ENCODE measurements at places on chromosomes 3 and 15.

DNA sequence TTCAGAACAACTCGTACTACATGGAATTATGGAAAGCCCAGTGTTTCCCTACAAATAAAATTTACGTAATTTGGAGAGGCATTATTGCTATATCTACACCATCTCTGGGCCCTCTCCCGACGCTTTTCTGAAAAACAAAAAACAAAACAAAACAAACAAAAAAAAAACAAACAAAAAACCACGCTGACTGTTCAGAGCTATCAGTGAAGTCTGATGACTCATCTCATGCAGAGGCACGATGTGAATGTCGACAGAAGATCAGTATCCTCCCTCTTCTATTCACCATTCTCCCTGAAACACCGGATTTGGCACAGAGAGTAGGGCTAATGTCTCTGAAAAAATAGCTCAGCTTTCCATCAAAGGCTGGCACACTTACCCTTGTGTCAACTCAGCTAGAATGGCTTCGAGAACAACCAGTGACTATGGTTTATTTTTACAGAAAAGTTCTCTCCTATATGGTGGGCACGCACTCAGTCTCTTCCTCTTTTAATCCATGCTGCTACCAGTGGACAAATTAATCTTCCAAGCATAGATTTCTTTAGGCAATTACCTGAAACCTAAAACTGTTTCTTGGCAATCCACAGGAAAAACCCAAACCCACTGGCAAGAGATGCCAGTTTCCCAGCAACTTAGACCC, 1.5 kb downstream of the CRBN start:
- no peak for DNase-seq

GRCh38 chr3:131616719-131617118, 113.9 kb upstream of the MRPL3 start:
- DNase-seq, result no peak

DNA sequence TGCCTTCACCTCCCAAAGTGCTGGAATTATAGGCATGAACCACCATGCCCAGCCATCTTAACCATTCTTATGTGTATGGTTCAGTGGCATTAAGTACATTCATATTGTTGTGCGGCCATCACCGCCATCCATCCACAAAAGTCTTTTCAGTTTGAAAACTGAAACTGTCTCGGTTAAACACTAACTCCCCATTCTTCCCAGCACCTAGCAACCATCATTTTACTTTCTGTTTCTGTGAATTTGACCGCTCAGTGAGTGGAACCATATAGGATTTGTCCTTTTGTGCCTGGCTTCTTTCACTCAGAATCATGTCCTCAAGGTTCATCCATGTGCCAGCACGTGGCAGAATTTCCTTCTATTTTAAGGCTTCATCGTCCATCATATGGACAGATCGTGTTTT, 5.8 kb downstream of the MCM2 start:
- no peak for DNase-seq

DNA sequence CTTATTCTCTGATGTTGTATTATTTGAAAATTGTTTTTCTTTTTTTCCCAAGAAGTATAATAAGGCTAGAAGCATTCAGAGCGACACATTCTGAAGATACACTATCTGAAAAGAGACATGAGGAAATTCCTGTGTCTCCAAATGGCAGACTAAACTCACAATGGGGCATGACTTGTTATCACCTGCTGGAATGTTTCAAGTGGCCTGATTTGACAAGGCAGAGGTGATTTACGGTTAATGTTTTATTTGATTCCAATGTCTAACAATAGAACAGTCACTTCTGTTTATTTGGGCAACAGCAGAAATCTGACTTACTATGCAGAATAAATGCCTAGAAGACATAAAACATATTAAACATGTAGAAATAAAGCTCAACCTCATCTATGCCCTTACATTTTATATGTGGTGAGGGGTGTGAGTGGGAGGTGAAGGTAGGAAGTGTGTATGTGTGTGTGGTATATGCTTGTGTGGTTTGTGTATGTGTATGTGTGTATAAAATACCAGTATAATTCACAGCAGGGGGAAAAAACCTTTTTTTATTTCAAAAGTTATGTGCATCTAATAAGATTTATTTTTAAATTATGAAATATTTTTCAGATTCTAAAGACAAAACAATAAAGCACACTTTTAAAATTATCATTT, 1051.7 kb downstream of the ROBO2 start:
- DNase-seq, result no peak

DNA sequence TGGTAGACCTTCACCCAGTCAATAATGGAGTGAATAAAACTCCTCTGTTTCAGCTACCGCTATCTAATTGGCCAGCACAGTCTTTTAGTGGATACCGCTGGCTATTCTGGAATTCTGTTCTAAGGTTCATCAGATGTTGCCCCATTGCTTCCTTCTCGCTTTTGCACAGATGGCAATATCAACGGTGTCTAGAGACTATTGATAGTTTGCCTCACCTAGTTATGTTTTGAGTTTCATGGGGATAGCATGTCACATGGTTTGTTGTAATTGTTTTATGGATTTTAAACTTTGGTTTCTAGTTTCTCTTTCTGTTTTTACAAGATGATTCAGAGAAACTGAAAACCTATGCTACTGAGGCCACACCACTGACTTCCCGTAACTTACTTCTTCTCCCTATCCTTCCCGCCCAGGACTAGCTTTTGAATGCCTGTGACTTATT, 2.0 kb downstream of the XRN1 start:
- no peak for DNase-seq

DNA sequence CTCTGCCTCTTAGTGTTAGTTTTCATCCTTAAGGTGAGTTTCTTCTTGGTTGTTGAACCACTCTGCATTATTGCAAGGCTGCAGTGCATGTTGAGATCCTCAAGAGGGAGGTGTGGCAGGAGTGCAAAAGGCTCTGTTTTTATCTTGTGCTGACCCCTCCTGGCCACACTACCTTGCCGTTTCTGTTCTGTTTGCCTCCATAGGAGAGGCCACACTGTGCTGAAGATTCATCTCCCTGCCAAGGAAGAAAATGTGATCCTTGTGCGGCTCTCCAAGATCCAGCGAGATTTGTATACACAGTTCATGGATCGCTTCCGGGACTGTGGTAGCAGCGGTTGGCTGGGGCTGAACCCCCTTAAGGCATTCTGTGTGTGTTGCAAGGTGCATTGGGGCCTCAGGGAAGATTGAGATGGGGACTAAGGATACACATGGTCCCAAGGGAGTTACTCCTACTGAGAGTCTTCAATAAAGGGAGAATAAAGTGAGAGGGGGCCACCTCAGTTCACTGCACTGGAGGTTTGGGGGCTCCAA, 33.0 kb upstream of the TEX264 start:
- DNase-seq, result peak; percentile 13

DNA sequence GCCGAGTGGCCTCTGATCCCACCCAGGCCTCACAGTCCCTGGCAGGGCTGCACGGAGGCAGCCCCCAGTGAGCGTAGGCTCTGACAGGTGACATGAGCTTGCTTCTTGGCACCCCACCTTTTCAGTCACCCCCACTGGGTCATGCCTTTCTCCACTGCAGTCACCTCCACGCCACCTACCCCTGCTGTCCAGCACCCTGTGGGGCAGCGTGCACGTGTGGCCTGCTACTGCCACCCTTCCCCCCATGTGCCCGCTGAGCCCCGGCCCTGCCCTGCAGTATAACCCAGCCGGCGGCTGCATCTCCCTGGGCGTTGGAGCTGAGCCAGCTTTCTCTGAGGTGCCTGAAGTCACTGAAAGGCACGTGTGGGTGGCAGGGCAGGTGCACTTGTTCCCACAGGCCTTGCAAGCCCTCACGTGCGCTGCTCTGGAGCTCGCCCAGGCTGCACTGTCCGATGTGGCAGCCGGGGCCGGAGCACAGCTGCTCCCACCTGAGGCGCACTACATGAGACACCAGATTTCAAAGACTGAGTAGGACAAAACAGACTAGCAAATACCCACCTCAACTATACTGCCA, 65.6 kb downstream of the NIPA2 start:
- no peak for DNase-seq

- DNase-seq, result no peak
Measured at GRCh38 chr15:64205202-64205601, 42.4 kb upstream of the PPIB start.

GRCh38 chr3:41893977-41894376, 67.9 kb downstream of the ULK4 start:
- no peak for DNase-seq

GRCh38 chr15:36951731-36952247, 148.6 kb downstream of the MEIS2 start:
- DNase-seq, result no peak

- DNase-seq, result no peak
Measured at GRCh38 chr3:114119776-114120175, 59.1 kb downstream of the DRD3 start.

DNA sequence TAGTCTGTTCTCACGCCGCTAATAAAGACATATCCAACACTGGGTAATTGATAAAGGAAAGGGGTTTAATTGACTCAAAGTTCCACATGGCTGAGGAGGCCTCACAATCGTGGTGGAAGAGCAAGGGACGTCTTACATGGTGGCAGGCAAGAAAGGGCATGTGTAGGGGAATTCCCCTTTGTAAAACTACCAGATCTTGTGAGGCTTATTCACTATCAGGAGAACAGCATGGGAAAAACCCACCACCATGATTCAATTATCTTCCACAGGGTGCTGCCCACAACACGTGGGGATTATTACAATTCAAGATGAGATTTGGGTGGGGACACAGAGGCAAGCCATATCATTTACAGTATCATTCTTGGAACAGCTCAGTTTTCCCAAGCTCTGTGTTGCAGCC, 268.0 kb downstream of the SUCLG2 start:
- DNase-seq, result peak; percentile 7

GRCh38 chr15:38176691-38177090, 75.9 kb upstream of the SPRED1 start:
- DNase-seq, result no peak

GRCh38 chr3:153633407-153633806, 471.4 kb downstream of the RAP2B start:
- no peak for DNase-seq

GRCh38 chr3:9147215-9147895, 102.1 kb downstream of the SRGAP3 start:
- no peak for DNase-seq

- DNase-seq, result no peak
Measured at GRCh38 chr3:112767177-112767576, 79.5 kb downstream of the CD200R1L start.

DNA sequence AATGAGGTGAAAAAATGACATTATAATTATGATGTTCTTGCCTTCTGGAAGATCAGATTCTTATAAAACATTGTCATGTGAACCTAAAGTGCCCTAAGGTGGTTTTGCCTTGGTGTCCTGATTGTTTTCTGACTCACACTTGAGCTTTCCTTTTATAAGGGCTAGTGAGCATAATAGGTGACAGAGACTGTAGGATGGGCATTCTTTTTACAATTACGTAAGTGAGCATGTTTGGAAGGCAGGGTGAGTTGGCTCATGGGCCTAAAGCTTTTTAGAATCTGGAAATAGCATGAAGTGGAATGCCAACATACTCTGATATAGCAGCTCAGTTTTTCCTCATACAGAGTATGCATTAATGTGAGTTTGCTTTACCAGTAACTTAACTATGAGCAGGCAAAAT, 41.2 kb downstream of the CRYBG3 start:
- DNase-seq, result no peak

DNA sequence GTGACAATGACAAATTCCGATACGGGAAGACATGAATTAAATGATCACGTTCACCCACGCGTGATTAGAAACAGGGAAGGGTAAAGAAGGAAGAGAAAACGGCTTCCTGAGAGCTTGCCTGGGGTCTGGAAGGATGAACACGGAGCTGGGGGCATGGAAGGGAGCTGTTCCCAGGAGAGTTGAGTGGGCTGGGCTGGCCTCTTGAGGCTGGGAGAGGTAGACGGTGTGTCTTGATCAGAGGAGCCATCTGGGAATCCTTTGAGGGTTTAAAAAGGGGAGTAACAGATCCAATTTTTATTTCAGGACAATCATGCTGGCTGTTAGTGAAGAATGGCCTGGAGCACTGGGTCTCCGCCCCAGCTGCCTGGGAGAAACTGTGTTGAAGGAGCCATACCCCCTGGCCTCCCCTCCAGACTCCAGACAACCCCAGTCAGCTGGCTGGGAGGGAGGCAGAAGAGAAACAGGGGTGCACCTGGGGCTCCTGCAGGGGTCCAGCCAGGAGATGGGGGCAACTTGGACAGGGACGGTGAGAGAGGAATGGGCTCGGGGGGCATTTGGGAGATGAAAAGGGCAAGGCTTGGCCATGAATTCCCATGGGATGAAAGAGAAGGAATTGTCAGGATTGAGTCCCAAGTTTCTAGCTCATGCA, 53.6 kb upstream of the CGNL1 start:
- DNase-seq, result no peak

- peak; percentile 15 for DNase-seq
Measured at GRCh38 chr3:156553705-156554356, 1.1 kb downstream of the SSR3 start.

DNA sequence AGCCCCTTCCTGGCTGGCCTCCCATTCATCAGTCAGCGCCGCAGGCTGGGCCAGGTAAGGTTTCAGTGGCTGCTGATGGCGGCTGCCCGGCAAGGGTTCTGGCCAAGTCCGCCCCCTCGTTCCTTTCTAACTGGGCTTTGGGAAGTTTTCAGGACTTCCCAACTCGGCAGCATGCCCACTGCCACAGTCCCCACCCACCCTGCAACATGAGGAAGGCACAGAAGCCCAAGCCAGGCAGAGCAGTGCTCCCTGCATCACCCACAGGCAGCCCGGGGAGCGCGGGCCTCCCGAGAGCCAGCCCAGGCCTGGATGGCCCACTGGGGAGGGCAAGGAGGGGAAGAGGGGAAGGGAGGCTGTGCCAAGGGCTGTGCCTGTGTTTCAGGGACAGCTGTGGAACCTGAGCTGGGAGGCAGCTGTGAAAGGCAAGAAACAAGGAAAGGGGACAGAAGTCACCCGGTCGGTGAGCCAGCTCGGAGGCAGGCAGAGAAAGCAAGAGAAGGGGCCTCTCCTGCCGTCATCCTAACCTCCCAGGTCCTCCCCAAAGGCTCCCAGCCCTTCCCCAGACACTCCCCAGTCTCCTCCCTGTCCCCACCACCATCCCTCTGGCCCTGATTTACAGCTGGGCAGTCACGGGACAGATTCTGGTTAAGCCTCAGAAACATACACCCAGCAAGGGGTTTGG, 73.9 kb downstream of the CPN2 start:
- no peak for DNase-seq

- no peak for DNase-seq
Measured at GRCh38 chr15:45146405-45146804, 16.6 kb downstream of the DUOX1 start.

DNA sequence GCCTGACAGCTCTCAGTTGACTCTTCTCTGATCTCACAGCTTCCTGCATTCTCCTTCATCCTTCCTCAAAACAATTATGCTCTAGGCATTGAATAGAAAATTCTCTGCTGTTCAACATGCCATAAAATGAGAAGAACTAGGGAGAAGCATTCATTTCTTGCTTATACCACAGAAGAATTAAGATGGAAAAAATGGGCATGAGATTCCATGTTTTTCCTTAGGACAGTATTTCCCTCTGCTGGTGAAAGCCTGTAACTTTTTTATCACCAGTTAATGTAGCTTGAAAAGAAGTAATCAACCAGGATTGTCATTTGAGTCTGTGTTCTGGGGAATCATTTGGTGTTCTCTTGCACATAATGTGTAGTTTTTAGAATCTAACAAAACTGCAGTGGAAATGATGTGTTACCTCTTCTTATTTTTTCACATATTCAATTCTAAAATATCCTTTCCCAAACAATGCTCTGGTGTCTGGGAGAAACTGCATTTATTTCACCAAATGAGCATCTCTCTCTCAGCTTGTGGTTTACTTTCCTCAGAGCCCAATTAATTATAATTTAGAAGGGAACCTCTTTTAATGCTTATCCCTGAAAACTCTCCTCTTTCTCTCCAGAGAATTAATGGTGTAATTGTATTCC, 92.8 kb upstream of the DCBLD2 start:
- DNase-seq, result no peak

- DNase-seq, result peak; percentile 5
Measured at GRCh38 chr15:55829826-55830225, 86.9 kb upstream of the PRTG start.

- DNase-seq, result peak; percentile 63
Measured at GRCh38 chr15:67884514-67885174, 44.8 kb upstream of the RNU6-1 start.

All from stimulated activated naive CD8-positive, alpha-beta T cell treated with anti-CD3 and anti-CD28 coated beads, Interleukin-15, Interleukin-2, amounts not matched to agents 100 U/mL and 50 U/mL, for 24 hours (primary cell).